MG63 (cell line): ENCODE measurements at places on chromosomes 4 and X.

- no peak for DNase-seq
Measured at GRCh38 chrX:119505945-119506344, 37.7 kb downstream of the SLC25A5 start.

GRCh38 chr4:25013756-25014661 lies 16.7 kb downstream of the LGI2 start:
- DNase-seq: no peak

DNA sequence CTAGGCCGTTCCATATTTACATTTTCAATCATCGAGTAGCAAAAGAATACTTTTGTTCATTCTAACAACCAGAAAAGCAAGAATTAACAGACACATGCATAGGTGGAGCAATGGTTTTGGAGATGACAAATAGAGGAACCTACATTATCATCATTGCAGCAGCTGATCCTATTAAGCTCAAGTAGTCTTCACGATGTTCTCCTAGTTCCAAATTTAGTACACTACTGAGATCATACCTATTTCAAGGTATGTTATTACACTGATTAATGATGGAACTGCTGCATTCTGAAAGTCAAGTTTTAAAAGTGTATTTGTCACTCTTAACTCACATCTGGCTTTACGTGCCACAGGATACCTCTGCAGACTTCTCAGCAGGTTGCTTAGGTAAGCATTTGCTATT lies 87.4 kb downstream of the ADGRA3 start:
- no peak for DNase-seq

- no peak for DNase-seq
Measured at GRCh38 chr4:152523731-152524130, 12.2 kb downstream of the FBXW7 start.

DNA sequence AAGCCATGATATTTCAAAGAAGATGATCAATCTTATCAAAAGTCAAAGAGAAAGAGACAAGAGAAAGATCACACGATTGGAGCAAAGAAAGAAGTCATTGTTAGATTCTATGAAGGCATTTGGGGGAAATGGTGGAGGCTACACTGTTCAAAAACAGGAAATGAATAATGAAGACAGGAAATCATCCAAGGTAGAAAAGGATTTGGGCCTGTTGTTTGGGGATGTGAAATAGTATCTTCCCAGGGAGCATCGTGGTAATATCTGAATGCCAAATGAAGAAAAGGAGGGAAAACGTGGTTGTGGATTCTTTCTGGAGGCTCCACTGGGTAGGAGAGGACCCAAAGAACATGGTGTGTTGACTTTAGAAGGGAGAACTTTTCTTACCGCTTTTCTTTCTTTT lies 482.4 kb downstream of the NLGN4X start:
- no peak for DNase-seq

DNA sequence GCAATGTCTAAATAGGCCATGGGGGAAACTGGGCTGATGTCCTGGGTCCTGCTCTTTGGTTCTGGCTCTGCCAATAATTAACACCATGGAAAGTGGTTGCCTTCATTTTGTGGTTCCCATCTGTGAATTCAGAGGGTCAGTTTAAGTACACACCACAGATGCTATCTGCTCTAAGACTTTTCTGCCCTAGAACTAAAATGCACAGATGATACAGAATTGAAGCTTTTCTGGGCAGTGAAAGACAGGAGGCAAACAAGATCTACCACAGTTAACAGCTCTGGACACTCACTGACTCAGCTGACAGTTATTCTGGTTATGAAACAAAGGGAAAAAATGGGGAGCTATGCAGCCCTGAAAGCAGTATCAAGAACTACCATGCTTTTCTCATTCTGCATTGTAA lies 37.3 kb downstream of the APBB2 start:
- DNase-seq: no peak

GRCh38 chr4:105139646-105140045 lies 7.0 kb upstream of the TET2 start:
- no peak for DNase-seq

GRCh38 chr4:110586131-110586850 lies 36.6 kb downstream of the PITX2 start:
- no peak for DNase-seq

DNA sequence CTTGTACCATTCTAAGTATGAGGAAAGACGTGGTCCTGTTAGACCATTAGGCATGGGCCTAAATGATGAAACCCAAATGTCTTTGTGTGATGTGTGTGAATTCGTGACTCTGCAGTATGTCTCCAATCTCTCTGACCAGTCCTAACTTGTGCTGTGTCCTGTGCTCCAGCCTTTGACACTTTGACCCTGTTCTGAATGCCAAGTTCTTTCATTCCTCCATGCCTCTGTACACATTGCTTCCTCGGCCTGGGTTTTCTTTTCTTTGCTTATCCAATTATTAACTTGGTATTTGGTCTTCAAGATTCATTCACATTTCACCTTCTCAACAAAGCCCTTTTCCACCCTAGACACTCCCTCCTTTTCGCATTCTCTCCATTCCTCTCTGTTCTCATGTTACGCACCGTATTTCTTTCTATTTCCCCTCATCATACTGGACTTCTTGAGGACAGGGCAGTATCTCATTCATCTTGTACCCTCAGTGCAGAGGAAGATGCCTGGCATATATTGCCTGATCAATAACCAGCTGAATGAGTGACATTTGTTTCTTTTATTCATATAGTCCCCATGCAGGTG lies 138.7 kb downstream of the F11 start:
- DNase-seq: no peak

DNA sequence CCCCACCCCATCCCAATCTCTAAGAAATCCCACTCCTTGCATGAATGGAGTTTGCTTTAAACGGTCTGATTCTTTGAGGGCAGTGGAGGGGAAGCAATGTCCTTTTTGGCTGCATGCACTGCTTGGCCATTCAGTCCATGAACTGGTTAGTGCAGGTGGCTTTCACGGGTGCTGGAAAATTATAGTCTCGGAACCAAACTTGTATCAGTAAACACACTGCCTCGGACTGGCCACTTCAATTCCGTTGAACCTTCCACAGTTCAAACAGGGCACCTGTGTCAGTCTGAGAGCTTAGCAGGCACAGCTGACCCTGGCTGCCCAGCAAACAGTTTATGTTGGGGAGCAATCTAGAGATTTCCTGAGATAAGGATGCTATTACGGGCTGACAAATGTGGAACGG lies 255.6 kb downstream of the DHX15 start:
- no peak for DNase-seq
